Breast epithelium (tissue), 4 donors: ENCODE measurements at places on chromosomes 12 and 14. TPM values are rescaled to one million over a fixed set of nuclear protein-coding genes. Genes with fewer than 3 reads are reported as not detected.
A peak's percentile ranks its signal among the peaks of the same experiment; 100 is the strongest.

- no peaks in the 10 kb centered on the region for H3K36me3 ChIP-seq
- H3K27me3 ChIP-seq, result no peaks in the 10 kb centered on the region
- no peak overlapping the region for H3K27ac ChIP-seq
- H3K4me3 ChIP-seq, result peak overlapping the region; percentile 11
- DNase-seq, result no peak
Measured at GRCh38 chr12:8590842-8591545, 21.7 kb downstream of the AICDA start.

GRCh38 chr12:66111605-66112004 is 18.9 kb downstream of the LLPH start:
- no peak for DNase-seq
- no peak overlapping the region for H3K4me3 ChIP-seq
- no peaks in the 10 kb centered on the region for H3K27me3 ChIP-seq
- no peaks in the 10 kb centered on the region for H3K4me1 ChIP-seq

- DNase-seq, result no peak
- H3K4me3 ChIP-seq, result no peak overlapping the region
- no peaks in the 10 kb centered on the region for H3K27me3 ChIP-seq
- no peaks in the 10 kb centered on the region for H3K4me1 ChIP-seq
- H3K36me3 ChIP-seq, result no peaks in the 10 kb centered on the region
Measured at GRCh38 chr12:47022296-47022695, 57.1 kb upstream of the PCED1B start.

GRCh38 chr12:107490010-107490409 is 195.6 kb upstream of the PWP1 start:
- no peak overlapping the region for H3K27ac ChIP-seq
- no peaks in the 10 kb centered on the region for H3K36me3 ChIP-seq
- no peak for DNase-seq
- H3K27me3 ChIP-seq, result no peaks in the 10 kb centered on the region

GRCh38 chr14:94175747-94176146 is 1.6 kb downstream of the PPP4R4 start:
- no peak for DNase-seq
- no peak overlapping the region for H3K27ac ChIP-seq
- no peaks in the 10 kb centered on the region for H3K27me3 ChIP-seq
- no peaks in the 10 kb centered on the region for H3K36me3 ChIP-seq
- H3K4me1 ChIP-seq, result peaks cover 6% of the 10 kb centered on the region
- no peak overlapping the region for H3K4me3 ChIP-seq

- H3K36me3 ChIP-seq, result no peaks in the 10 kb centered on the region
- DNase-seq, result no peak
- no peaks in the 10 kb centered on the region for H3K27me3 ChIP-seq
Measured at GRCh38 chr12:104602406-104602805, 145.7 kb downstream of the CHST11 start.

GRCh38 chr12:293199-293598 is 30.6 kb upstream of the SLC6A13 start:
- H3K4me3 ChIP-seq, result no peak overlapping the region
- H3K27me3 ChIP-seq, result no peaks in the 10 kb centered on the region
- DNase-seq, result no peak
- H3K36me3 ChIP-seq, result peaks cover 15% of the 10 kb centered on the region
- H3K27ac ChIP-seq, result no peak overlapping the region

DNA sequence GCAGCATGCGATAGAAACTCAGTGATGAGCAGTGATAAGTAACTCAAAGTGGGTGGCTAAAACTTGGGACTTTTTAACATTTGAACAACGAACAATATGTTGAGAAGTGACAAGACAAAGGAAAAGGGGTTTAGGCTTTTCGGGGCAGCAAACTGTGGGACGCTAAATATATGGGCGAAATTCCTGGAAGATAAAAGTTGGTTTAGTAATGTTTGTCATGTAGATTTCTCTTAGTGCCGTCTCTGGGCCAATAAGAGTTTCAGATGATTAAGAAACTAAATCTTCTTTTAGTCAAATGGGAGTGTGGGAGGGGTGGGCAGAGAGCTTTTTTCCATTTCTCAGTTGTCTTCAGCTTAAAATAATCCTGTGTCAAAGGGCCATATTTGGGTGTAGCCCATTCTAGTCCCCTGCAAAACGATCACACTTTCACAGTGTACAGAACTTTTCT is 41.7 kb upstream of the FUT8 start:
- H3K36me3 ChIP-seq, result no peaks in the 10 kb centered on the region
- H3K4me3 ChIP-seq, result no peak overlapping the region
- no peak overlapping the region for H3K27ac ChIP-seq
- no peaks in the 10 kb centered on the region for H3K4me1 ChIP-seq
- DNase-seq, result no peak

DNA sequence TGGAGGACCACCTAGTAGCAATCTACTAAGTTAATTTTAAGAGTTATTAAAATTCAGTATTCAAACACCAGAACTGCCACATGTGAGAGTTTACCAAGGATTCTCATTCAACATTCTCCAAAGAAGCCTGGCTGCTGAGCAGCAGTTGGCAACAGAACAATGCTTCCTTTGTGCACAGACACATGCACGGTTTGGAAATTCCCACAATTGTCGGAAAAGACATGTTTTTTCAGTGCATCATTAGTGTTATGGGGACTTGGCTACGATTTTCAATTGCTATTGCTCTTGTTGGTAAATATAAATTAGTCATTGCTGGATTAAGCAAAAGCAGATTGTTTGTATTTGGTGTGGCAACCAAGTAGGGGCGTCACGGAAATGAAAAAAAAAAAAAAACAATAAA is 22.2 kb downstream of the ST8SIA1 start:
- peaks cover 5% of the 10 kb centered on the region for H3K4me1 ChIP-seq
- no peaks in the 10 kb centered on the region for H3K27me3 ChIP-seq
- no peak for DNase-seq
- H3K27ac ChIP-seq, result peak overlapping the region; percentile 88
- no peak overlapping the region for H3K4me3 ChIP-seq

DNA sequence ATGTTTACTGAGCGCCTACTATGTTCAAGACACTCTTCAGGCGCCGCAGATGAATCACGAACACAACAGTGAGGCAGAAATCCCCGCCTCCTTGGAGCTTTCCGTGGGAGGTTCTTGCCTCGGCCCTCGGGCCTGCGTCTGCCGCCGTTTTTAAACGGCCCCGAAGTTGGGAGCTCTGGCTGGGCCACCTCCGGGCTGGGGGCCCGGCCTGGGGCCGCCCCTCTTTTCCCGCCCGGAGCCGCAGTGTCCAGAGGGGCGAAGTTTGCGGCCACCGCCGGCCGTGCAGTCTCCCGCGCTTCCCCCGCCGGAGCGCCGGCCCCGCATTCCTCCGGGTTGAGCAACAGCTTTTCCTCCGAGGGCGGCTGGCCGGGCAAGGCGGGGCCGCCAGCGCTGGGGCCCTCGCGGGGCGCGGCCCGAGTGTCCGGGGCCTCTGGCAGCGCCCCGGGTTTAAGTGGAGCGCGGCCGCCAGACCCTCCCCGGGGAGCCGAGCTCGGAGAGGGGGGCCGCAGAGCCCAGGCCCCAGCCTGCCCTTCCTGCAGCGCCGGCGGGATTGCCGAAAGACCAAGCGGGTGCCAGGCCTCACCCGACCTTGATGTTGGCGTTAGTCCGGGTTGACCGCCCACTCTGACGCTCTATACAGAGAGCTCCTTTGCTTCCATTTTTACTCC is 18.7 kb upstream of the CTDSP2 start:
- peak overlapping the region; percentile 74 for H3K4me3 ChIP-seq
- peak overlapping the region; percentile 94 for H3K27ac ChIP-seq
- no peaks in the 10 kb centered on the region for H3K27me3 ChIP-seq

DNA sequence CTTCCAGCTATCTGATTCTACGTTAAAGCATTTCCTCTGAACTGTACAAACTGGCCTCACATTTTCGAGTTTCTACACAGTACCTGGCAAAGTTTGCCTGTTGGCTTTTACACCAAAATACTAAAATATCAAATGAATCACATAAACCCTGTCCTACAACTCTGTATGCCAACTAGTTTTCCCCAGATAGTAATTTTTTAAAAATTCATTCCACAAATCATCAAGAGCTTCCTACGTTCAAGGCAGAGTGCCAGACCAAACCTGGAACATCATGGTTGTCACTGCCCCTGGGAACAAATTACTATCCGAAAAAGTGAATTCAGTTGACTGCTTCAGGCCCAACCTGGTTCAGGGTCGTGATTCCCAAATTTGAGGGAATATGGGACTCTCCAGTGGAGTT is 2.1 kb downstream of the TMEM30B start:
- H3K36me3 ChIP-seq, result no peaks in the 10 kb centered on the region
- no peak overlapping the region for H3K4me3 ChIP-seq
- no peaks in the 10 kb centered on the region for H3K4me1 ChIP-seq
- peak overlapping the region; percentile 13 for H3K27ac ChIP-seq
- no peak for DNase-seq

DNA sequence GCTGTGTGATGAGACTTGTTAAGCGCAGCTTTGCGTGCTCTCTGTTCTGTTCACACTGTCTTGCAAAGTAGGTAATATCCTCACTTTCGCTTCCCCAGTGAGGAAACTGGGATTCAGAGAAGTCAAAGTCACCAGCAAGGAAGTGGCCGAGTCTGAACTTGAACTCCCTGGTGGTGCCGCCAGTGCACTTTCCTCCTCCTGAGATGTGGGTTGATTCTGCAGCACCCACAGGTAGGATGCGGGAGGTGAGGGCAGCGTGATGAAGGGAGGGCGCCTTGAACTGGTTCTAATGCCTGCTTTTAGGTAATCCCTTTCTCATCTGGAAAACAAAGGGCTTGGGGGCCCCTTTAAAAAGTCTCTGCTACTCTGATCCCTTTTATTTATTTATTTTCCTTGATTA is 54.9 kb upstream of the IGF1 start:
- H3K27me3 ChIP-seq, result no peaks in the 10 kb centered on the region
- no peak for DNase-seq
- no peak overlapping the region for H3K27ac ChIP-seq
- no peak overlapping the region for H3K4me3 ChIP-seq
- no peaks in the 10 kb centered on the region for H3K36me3 ChIP-seq

DNA sequence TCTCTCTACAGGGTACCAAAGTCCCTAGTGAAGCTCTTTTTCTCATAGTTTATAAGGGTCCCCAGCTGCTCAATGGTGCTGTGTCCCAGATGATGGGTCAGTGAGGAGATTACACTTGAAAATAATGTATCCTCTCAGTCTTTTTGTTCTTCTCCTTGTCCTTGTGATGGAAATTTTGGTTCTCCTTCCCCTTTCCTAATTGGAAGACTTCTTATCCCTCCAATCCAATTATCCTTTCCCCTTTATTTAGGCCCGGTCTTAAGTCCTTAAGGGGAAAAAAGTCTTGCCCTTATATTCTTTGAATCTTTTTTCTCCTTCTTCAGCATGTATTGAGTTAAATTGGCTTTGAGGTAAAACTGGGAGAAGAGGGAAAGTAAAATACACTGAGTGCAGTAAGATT is 126.1 kb upstream of the PTPRQ start:
- no peaks in the 10 kb centered on the region for H3K36me3 ChIP-seq
- no peak overlapping the region for H3K4me3 ChIP-seq
- H3K27me3 ChIP-seq, result no peaks in the 10 kb centered on the region
- H3K4me1 ChIP-seq, result no peaks in the 10 kb centered on the region
- DNase-seq, result no peak
- H3K27ac ChIP-seq, result no peak overlapping the region

Gene PLA2G1B
- not detected for total RNA-seq

Gene DPF3
- 0.32 TPM for total RNA-seq

Gene TMPRSS12
- total RNA-seq, result not detected

Gene TROAP
- 1.8 TPM for total RNA-seq

Gene CFAP54
- total RNA-seq, result 2.9 TPM
